Renal pelvis (tissue), 12 donors: ENCODE measurements at places on chromosomes 7 and 10. TPM values are rescaled to one million over a fixed set of nuclear protein-coding genes. Genes with fewer than 3 reads are reported as not detected.

HOXA7 gene
- 31.7 TPM for polyA plus RNA-seq

- DNase-seq = no peak
Measured at GRCh38 chr7:134649226-134649775, 2.6 kb downstream of the BPGM start.

- DNase-seq = no peak
Measured at GRCh38 chr7:94832051-94832450, 75.3 kb upstream of the PPP1R9A start.

- no peak for DNase-seq
Measured at GRCh38 chr7:44379366-44380188, 54.2 kb upstream of the CAMK2B start.

GRCh38 chr10:104045151-104046089 is 40.3 kb downstream of the COL17A1 start:
- no peak for DNase-seq

DNA sequence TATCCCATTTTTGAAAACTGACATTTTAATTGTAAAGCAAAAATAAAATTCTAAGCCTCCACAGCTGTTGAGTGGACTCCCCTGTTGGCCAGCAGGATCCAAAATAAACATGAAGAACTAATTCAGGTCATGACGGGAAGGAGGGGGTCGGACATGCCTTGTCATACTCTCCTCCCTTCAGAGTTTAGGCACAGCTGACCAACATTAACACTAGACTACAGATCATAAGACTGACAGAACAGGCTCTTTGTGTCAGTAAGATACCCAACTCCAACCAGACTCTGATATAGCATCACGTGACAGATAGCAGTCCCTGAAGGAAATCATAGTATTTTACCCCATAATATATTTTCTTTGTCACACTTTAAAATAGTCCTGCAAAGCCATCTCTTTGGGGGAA is 20.9 kb upstream of the ZNF12 start:
- DNase-seq = peak; percentile 45

DNA sequence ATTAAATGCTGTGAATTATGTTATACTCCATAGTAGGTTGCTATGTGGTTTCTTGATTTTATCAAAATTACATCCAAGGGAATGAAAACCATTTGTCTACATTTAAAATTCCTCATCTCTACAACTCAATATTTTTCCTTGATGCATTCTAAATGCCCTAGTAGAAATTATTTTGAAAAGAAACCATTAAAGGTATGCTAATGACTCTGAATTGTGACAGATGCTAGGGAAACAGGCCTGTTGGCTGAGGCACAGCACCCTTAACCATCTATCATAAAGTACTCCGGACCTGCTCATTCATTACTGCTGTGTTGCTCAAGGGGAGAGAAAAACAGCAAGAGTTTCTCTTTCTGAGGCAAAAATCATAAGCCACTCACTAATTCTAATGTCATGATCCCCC is 131.2 kb downstream of the CHCHD3 start:
- DNase-seq = no peak

GRCh38 chr10:1602037-1602484 is 135.3 kb downstream of the ADARB2 start:
- no peak for DNase-seq
